Activated CD4-positive, alpha-beta memory T cell treated with anti-CD3 and anti-CD28 coated beads for 36 hours (primary cell): ENCODE measurements at places on chromosomes 2 and 18. TPM values are rescaled to one million over a fixed set of nuclear protein-coding genes. Genes with fewer than 3 reads are reported as not detected.

The C2orf74 gene
- total RNA-seq: 14.7 TPM

DNA sequence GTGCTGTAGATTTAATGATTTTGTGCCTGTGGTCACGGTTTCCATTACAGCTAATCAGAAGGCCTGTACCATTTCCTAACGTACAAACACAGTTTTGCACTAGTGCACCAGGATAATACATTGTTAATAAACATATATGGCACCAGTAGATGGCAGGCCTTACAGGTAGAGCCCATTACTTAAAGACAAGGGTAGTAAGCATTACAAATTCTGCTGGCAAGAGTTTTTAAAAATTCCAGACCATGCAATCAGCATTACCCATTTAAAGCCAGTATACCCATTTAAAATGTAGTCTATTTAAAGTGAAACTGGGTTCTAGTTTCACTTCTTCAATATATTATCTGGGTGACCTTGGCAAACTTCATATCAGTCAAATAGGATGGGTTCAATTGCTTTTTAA is 224.2 kb downstream of the NUP35 start:
- H3K27me3 ChIP-seq: no peaks in the 10 kb centered on the region
- H3K4me3 ChIP-seq: no peak overlapping the region
- no peaks in the 10 kb centered on the region for H3K36me3 ChIP-seq
- H3K27ac ChIP-seq: no peak overlapping the region
- no peaks in the 10 kb centered on the region for H3K4me1 ChIP-seq
- DNase-seq: no peak

- no peaks in the 10 kb centered on the region for H3K4me1 ChIP-seq
- no peak for DNase-seq
- no peak overlapping the region for H3K27ac ChIP-seq
- no peak overlapping the region for H3K4me3 ChIP-seq
- no peaks in the 10 kb centered on the region for H3K27me3 ChIP-seq
- no peaks in the 10 kb centered on the region for H3K36me3 ChIP-seq
These were observed 556.2 kb downstream of the THSD7B start for GRCh38 chr2:137321566-137321965.

GRCh38 chr2:217836901-217837491 is 165.8 kb downstream of the TNS1 start:
- peaks cover 5% of the 10 kb centered on the region for H3K27me3 ChIP-seq
- H3K36me3 ChIP-seq: no peaks in the 10 kb centered on the region
- H3K27ac ChIP-seq: no peak overlapping the region
- no peak for DNase-seq
- no peak overlapping the region for H3K4me3 ChIP-seq

GRCh38 chr2:181861379-181861778 is 30.2 kb upstream of the ITPRID2 start:
- no peaks in the 10 kb centered on the region for H3K36me3 ChIP-seq
- no peaks in the 10 kb centered on the region for H3K4me1 ChIP-seq
- peaks cover 6% of the 10 kb centered on the region for H3K27me3 ChIP-seq

DNA sequence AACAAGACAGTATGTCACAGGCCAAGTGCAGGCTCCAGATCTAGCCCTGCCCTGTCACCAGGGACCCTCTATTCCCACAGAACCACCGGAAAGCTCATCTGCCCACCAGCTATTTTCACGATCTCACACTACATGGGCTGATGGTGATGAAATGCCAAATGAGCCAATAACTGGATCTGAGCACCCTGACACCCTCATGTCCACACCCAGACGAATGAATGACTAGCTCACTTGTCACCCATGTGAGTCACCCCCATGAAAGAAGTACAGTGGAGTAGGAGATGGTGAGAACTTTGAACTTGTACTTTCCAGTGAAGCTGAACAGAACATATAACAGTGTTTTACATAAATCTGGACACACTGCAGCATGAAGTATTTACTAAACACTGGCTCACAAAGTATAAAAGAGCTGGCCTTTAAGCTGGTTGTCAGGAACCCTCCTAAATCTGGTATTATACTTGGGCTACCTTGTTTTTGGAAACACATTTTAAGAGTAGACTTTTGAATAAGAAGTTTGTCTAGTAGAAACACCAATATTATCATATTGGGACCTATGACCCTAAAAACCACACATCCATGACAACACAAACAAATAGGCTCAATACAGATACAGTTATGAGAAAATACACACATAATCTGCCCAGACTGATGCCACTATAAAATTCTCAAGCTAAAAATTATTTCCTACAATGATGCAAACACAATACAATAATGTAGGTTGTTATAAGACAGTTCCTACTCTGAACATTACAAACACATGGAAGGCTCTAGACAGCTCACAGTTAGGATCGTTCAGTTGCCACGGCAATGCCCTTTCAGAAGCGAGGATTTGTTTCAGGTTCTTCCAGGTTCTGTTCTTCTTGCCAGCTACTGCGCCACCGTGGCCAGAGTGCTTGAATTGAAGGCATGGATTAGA is 19.0 kb downstream of the INO80C start:
- H3K36me3 ChIP-seq: peaks cover 13% of the 10 kb centered on the region
- peak overlapping the region; percentile 39 for H3K27ac ChIP-seq
- DNase-seq: peak; percentile 65
- peaks cover 34% of the 10 kb centered on the region for H3K4me1 ChIP-seq
- peak overlapping the region; percentile 8 for H3K4me3 ChIP-seq
- H3K27me3 ChIP-seq: no peaks in the 10 kb centered on the region

DNA sequence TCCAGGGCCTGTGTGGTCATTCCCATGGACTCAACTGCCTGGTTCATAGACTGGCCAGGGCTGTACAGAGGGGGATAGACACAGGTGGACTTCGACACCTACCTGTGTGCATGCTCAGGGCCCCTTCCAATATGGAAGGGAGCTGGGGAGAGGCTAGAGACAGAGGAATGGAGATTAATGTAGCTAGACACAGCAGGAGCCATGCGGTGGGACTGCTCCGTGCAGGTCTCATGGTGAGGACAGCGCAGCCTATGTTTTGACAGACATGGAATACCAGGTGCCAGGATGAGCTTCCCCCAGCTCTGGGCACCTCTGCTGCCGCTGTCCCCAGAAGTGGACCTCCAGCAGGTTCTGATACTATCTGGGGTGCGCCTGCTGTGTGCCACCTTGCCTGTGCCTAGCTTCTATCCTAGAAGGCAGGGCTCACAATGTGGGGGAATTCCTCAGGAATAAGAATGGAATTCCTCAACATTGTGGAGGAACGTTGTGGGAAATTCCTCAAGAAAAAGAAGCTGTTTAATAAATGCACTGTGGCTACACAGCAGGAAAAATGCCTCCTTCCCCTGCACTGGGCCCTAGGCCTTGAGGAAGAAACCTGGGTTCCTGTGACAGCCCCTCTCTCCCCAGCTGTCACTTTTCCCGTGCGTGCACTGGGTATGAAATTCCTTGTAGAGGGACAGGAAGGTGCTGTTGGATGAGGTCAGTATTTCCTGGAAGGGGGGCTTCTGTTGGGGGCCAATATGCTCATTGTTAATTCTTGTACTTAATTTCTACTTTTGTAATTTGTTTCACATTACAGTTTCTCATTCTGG is 7.3 kb downstream of the IL1R1 start:
- H3K4me1 ChIP-seq: peaks cover 25% of the 10 kb centered on the region
- H3K27ac ChIP-seq: peak overlapping the region; percentile 14
- H3K4me3 ChIP-seq: no peak overlapping the region

GRCh38 chr2:234945339-234945873 is 6.4 kb upstream of the SH3BP4 start:
- H3K27me3 ChIP-seq: peaks cover 36% of the 10 kb centered on the region
- no peak for DNase-seq
- H3K36me3 ChIP-seq: no peaks in the 10 kb centered on the region
- no peak overlapping the region for H3K27ac ChIP-seq
- H3K4me1 ChIP-seq: no peaks in the 10 kb centered on the region
- H3K4me3 ChIP-seq: no peak overlapping the region

DNA sequence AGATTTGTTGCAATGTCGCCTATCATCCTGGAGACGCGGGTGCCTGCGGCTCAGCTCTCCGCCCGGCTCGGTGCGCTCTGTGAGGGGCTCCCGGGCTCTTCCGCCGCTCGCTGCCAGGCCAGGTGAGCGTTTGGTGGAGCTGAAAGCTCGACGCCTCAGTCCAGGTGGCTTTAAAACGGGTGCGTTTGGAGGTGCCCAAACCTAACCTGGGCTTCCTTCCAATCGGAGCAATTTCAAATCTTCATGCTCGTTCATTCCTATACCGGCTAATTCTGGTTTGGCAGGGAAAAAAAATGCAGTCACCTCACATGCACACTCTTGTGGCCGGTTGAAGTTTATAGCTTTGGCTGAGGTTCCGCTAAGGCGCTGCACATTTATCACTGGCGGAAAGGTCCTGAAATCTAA is at the start of gene SLC16A14:
TSS of gene SLC16A14 (minus strand) at position 274 of the 405 bp plus-strand sequence. CDS start 9,572 bp downstream, outside the sequence.
- DNase-seq: peak; percentile 30
- peaks cover 18% of the 10 kb centered on the region for H3K4me1 ChIP-seq
- no peaks in the 10 kb centered on the region for H3K36me3 ChIP-seq
- no peak within 1 kb of the TSS for H3K27ac ChIP-seq
- H3K4me3 ChIP-seq: peak within 1 kb of the TSS; percentile 81
- H3K27me3 ChIP-seq: peaks cover 15% of the 10 kb centered on the region

DNA sequence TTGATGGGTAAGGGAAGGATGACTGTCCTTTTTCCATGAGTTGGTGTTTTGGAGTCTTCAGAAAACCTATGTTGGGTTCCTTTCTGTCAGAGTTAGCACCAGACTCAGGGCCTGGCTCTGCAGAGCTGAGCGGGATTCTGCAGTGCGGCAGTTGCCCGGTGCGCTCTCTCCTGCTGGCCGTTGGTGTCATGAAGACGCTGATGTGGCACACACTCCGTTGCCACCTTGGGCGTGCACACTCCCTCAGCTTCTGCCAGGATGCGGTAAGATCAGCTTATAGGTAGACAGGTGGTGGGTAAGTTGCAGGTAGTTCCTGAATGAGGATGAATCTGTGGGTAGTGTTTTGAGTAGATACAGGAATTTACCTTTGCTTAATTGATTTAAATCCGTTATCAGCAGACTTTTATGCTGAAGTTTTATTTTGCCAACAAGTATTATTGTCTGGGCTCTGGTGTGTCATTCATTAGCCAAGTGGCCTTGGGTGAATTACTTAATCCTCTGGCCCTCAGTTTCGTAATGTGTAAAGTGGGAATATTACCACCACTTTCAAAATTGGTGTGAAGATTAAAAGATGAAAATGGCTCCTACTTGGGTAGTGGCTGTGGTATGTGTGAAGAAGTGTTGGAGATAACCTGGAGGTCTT is 26.8 kb downstream of the DGKD start:
- no peak overlapping the region for H3K4me3 ChIP-seq
- peaks cover 54% of the 10 kb centered on the region for H3K4me1 ChIP-seq
- no peak overlapping the region for H3K27ac ChIP-seq
- H3K36me3 ChIP-seq: peaks cover 10% of the 10 kb centered on the region
- H3K27me3 ChIP-seq: no peaks in the 10 kb centered on the region
- DNase-seq: no peak

GRCh38 chr2:15814946-15815345 is 125.4 kb upstream of the MYCN start:
- H3K36me3 ChIP-seq: no peaks in the 10 kb centered on the region
- H3K4me3 ChIP-seq: no peak overlapping the region
- H3K27me3 ChIP-seq: peaks cover 17% of the 10 kb centered on the region
- no peak for DNase-seq
